ENCODE measurements at places on chromosomes 11 and 22. TPM values are rescaled to one million over a fixed set of nuclear protein-coding genes. Genes with fewer than 3 reads are reported as not detected.

Gene GANAB
- total RNA-seq, result 129 TPM

Gene TTC9C
- 18.7 TPM for total RNA-seq

Gene FLRT1
- 0.49 TPM for total RNA-seq

Gene HOATZ
- not detected for total RNA-seq

Gene PRRG4
- total RNA-seq, result 21.1 TPM

Gene TRPM5
- not detected for total RNA-seq

Gene CRELD2
- total RNA-seq, result 34.4 TPM

Gene ARHGAP20
- 3.4 TPM for total RNA-seq

Gene GUCY1A2
- 7.4 TPM for total RNA-seq

Gene CREB3L1
- total RNA-seq, result 11.8 TPM

Gene GPR83
- total RNA-seq, result not detected

Gene TTC36
- total RNA-seq, result not detected

Data from vagina (tissue), 2 donors.